SW 1271 (cell line): ENCODE measurements at places on chromosomes 2 and 18.

DNA sequence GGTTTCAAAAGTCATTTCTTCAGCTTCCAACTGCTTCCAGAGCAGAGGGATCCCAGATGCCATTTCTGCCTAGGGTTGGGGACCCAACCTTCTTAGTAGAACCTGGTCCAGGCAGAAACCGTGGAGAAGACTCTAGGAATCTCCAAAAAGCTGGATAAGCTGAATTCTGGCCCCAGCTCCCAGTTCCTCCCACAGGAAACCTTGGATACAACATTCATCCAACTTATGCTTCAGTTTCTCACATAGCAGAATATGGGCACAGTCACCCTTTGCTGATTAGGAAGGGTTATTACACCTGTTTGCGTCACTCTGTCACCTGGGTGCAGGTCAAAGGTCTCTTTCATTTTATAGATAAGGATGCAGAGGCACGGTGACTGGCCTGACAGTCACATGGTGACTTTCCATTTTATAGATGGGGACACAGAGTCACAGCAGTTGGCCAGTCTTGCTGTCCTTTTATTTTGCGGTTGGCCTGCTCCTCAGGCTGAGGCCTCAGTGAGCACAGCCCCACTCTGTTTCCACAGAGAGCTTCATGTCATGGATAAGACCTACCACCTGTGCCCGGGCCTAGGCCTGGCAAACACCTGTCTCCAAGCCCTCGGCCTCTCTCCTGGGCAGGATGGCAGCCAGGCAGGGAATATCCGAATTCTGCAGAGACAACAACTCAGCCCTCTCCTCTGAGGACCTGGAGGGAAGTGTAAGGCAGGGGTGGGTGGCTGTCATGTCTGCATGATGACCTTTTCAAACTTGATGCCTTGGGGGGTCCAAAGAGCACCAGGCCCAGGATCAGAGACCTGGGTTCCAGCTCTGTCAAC is 148.8 kb downstream of the SMAD7 start:
- DNase-seq: no peak

DNA sequence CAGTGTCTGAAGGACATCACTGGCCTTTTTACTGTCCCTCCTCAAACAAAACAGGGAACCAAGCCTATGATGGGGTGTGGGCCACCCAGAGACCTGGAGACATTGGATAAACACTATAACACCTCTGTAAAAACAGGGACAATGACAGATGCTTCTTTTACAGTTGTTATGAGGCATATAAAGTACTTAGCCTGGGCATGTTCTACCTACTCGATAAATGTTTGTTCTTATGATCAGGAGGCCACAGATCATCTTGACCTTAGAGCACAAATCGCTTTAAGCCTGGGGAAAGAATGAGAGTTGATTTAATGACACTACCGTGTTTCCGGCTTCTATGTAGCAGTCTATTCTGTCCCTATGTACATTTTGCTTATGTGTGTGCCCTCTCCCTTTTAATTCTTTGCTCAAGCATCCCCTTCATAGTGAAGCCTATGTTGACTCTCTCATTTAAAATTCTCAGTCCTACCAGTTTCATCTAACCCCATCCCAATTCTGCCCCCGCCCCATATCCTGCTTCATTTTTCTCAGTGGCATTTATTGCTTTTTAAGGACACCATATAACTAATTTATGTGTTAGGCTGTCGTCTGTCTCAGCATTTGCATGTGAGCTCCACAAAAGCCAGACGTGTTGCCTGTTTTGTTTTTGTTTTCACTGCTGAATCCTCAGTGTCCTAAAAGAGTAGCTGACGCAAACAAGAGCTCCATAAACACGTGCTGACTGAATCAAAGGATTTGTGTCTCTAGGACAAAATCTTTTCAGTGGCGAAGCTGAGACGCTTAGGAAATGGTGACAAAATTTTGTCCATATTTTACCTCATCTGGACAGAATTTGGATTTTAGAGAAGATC is 182.3 kb upstream of the ST6GAL2 start:
- DNase-seq: no peak

DNA sequence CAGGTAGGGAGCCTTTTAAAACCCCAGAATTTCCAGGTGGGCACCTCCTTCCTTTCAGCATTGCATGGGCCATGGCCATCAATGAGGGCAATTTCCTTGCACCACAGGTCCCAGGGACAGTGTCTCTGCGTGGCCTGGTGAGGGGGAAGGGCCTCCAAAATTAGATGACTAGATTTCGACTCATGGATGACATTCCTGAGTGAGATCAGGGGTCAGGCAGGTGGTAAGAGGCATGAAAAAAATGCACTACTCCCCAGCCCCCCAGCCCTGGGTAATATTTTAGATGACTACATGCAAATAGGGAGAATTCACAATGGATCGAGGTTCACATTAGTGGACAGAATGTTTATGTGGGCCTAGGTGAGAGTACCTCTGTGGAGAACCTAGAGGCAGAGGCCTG is 19.0 kb upstream of the IGFBP5 start:
- DNase-seq: no peak

DNA sequence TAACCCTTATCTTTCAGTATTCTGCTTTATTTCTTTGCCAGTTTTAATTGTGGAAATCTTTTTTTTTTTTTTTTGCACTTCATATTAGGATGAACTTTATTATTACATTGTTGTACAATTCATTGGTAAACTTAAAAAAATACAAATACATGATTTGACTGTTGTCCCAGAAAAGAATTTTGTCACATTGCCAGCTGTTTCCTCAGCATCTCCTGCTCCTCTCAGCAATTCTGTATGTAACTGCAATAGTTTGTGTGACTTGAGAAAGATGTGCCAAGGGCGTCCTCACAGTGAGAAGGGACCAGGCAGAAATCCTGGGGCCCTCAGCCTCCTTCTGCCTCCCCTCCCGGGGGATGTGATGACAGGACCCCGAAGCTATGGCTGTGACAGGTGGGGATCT is 254.4 kb downstream of the NBAS start:
- DNase-seq: no peak

DNA sequence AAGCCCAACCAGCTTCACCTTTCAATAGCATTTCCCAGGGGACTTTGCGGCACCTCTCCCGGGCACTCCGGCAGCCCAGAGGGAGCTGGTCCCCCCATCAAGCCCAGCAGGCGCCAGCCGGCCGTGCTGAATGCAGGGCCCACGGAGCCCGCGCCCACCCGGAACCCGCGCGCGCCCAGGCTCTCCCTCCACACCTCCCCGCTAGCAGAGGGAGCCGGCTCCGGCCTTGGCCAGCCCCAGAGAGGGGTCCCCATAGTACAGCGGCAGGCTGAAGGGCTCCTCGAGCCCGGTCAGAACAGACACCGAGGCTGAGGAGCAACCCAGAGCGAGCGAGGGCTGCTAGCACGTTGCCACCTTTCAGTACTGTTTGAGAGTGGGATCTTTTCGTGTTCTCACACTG is 300.8 kb downstream of the DSEL start:
- no peak for DNase-seq

GRCh38 chr18:76928179-76928868 is 106.0 kb downstream of the ZNF236 start:
- no peak for DNase-seq
